ENCODE measurements at places on chromosomes 11 and 22.
A peak's percentile ranks its signal among the peaks of the same experiment; 100 is the strongest.

DNA sequence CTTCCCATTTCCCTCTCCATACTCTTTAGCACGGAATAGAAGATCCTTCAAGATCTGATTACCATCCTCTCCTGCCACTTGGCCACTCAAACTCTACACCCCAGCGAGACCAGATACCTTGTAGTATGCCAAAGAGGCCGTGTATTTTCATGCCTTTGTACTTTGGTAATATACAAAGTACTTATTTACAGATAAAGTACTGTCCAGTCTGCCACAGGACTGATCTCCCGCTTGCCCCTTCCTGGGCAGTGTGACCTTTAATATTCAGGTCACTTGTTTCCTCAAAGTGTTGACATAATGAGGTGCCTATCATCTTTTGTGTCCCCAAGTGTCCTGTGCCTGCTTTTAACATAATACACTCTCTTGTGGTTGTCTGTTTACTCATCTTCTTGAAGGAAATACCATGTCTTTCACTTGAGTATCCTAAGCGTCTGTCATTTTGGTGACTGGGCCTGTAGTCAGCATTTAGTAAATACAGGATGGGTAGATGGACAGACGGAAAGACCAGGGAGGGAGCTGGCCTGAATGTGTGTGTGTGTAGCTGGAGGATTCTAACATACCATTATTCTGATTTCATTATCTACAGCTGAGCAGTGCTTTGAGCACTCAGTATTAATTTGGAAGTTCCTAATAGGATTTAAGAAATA is 137.4 kb downstream of the NAV2 start:
- DNase-seq, result no peak

DNA sequence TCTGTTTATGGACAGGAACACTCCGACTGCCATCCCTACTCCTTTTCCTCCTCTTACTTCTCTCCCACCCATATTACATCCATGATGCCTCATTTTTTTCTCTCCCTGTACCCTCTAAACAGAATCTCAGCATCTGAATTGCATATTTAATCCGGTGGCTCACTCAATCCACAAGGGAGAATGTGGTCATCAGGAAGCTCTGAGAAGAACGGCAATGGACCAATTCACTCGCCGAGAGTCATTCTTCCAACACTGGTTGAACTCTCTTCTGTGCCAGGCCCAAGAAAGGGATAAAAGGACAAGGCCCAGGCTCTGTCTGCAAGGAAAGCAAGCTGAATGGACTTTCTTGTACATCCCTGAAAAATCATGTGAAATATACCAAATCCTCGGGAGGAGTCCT is 15.9 kb downstream of the MAP6 start:
- DNase-seq, result no peak

DNA sequence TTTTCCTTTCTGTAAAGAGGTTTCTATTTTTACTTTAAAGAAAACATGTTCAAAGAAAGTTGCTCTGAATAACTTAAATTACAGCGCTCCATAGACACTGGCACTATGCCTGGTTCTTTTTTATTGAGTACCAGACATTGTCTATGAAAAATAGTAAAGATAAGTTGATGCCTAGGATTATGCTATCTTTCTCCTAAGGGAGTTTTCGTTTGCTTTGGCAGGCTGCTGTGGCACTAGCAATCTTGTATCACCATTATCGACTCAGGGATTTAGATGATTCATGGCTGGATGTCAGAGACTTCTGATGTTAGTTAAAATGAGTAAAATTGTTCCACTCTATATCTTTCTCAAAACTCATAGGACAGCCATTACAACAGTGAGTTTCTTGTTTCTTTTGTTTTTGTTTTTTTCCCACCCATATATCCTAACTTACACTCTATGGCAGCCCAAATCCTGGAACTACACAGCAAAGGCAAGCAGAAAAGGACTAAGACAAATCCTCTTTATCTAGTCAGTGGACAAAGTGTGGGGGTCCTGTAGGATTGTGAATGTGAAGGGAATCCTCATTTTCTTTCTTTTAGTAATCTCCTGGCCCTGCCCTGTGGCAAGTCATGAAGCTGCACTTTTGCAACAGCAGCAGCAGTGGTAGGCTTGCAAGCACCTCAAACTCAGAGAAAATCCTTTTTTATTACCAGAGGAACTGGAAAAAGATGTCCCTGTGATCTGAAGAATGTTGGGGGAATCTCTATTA is 20.7 kb downstream of the SLN start:
- no peak for DNase-seq

DNA sequence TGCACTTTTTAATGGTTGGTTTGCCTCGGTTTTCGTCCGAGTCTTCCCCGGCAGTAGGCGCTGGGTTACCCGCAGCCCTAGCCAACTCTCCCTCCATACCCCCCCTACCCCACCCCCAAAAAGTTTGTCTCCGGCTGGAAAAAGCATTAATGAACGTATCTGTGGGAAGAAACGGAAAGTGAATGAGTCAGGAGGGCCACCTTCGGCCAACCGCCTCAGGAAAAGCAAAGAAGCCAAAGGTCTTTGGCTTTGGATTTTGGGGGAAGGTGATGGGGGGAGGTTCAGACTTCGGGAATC is 508 bp upstream of the FLI1 start:
- peak; percentile 64 for DNase-seq

- no peak for DNase-seq
Observed at GRCh38 chr22:41911001-41911611, 3.8 kb downstream of the SHISA8 start.

DNA sequence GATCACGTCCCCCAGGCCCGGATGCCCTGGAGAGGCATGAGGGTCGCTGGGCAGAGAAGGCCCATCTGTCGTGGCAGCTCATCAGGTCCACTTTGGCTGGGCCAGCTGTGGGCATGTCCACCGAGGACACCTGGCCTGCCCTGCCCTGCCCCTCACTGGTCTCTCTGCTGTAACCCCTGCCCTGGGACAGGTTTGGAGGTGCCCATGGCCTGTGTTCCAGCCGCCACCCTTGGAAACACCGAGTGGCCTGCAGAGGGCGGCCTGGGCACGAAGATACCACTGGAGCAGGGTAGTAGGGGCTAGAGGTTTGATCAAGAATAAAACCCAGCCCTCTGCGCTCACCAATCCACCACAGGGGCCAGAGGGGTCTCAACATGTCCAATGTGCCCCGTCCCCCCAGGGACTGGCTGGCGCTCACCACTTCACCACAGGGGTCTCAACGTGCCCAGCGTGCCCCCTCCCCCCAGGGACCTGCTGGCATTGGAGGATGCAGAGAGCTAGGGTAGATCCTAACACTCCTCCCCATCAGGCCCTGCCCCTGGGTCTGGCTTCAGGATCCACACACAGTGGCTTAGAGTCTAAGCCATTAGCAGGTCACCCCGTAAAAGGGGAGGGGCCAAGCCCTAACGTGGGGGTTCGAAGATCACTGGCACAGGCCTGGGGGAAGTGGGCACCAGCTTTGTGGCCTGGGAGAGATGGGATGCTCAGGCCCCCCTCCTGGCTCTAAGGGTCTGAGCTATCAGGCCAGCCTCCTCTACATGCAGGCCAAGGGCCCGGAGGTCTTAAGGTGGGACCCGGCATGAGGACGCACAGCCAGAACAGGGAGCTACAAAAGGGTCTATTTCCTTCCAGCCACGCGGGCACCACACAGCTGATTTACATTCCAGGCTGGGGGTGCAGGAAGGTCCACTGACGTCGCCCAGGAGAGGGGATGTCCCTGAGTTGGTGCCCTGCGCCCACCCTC is 1.3 kb upstream of the HDAC10 start:
- DNase-seq, result peak; percentile 79

GRCh38 chr11:121892863-121893262 is 223.2 kb downstream of the BLID start:
- DNase-seq, result peak; percentile 72

GRCh38 chr11:34065505-34066203 is 14.1 kb downstream of the CAPRIN1 start:
- no peak for DNase-seq

DNA sequence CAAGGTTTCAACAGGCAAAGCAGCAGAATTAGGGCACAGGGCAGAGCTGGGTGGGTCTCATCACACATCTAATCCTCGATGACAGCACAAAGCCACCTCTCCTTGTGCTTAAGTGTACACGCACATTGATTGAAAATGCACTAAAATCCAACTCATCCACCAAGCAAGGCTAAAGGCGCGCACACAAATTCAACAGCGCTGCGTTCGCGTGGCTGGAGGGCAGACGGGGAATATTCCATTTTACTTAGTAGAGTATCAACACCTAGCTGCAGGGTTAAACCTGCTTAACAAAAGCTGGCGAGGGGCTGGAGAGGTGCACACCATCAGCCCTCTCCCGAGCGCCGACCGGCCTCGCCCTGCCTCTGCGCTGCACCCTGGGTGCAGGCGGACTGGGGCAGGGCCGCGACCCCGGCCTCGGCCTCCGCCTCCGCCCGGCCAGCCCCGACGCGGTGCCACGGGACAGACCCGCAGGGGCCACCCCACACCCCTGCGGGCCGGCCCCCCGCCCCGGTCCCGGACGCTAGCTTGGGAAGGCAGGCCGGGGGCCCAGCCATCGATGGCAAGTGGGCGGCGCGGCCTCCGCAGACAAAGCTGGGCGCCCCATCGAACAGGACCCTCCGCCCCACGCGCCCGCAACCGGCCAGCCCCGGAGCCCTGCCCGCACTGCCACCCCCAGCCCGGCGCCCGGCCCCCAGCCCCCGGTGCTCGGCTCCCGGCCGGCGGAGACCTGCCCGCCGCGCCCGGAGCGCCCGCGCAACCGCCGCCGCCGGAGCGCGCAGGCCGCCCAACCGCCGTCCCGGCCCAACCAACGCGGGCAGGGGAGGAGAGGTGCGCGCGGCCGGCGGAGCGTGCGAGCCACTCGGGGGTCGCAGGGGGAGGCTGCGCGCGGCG is 929 bp downstream of the PRDM10 start:
- DNase-seq, result peak; percentile 24

DNA sequence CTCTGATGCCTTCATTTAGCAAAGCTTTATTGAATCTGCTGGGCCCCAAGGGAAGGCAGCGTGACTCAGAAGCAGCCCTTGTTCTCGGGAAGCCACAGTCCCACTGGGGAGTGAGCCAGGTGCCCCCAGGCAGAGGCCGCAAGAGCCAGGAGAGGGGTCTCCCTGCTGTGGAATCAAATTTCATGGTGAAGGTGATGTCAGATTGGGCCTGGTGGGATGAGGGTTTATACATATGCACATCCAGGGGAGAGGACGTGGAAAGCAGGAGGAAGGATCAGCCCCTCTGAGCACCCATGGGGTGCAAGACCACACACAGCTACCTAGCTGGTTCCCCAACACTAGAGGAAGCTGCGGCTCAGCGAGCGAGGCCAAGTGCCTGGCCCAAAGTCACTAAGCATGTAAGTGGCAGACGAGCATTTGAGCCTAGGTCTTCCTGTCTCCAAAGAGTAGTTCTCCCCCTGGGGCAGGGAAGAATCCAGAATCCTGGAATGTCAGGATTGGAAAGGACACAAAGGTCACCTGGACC is 2.0 kb downstream of the SYNGR1 start:
- no peak for DNase-seq

DNA sequence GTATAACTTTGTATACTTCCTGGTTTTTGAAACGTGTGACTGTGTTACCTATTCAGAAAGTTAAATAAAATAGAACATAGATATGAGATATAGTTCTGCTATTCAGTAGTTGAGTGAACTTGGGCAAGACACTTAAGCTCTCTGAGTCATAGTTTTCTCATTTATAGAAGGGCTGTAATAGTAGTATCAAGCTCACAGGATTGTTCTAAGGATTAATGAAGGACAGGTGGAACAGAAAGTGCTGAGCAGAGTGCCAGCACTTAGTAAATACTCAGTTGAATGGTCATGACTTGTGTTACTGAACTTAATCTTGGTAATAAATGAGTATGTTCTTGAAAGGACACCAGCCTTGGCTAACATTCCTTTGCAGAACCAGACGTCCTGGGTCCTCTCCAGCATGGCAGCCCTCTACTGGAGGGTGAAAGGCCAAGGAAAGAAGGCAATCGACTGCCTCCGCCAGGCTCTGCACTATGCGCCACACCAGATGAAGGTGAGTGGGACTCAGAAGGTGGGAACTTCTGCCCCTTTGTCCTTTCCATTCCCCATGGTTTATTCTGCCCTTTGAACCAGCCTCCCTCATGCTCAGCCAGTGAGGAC is 131.2 kb downstream of the TTC17 start:
- no peak for DNase-seq

DNA sequence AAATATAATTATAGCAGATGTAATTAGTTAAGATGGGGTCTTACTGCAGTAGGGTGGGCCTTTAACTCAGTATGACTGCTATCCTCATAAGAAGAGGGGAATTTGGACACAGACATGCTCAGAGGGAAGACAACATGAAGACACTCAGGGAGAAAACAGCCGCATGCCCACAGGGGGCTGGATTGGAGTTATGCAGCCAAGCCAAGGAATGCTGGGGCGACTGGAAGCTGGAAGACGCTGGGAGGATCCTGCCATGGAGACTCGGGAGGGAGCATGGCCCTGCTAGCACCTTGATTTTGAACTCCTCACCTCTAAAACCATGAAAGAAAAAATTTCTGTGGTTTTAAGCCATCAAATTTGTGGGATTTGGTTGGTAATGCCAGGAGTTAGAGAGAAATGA is 40.9 kb downstream of the PANX1 start:
- DNase-seq, result no peak

DNA sequence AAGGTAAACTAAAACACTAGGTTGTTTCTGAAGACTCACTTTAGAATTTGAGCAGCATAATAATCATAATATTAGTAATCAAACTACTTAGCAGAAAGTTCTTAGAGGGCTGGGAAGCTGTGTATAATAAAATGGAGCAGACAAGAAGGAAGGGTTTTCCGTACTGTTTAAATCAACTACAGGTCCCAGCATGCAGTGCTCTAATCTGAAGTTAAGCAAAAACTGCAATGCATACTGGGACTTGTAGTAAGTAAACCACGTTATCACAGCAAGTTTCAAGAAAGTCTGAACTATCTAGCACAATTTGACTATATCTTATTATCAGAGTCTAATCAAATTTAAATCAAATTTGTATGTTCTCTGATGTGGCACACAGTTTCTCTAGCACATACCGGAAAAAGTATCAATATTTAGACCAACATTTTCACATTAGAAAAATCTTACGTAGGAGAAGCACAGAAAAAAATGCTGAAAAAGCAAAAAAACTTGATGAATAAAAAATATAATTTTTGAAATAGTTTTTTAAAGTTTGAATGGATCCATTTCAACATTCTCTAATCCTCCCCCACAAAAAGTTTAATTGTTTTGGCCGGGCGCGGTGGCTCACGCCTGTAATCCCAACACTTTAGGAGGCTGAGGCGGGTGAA is 8.2 kb downstream of the PHF21A start:
- peak; percentile 48 for DNase-seq
